Fibroblast of pulmonary artery (primary cell): ENCODE measurements at places on chromosomes 4 and X.

GRCh38 chr4:177302371-177303100 lies 7.1 kb upstream of the NEIL3 start:
- DNase-seq, result peak; percentile 22

DNA sequence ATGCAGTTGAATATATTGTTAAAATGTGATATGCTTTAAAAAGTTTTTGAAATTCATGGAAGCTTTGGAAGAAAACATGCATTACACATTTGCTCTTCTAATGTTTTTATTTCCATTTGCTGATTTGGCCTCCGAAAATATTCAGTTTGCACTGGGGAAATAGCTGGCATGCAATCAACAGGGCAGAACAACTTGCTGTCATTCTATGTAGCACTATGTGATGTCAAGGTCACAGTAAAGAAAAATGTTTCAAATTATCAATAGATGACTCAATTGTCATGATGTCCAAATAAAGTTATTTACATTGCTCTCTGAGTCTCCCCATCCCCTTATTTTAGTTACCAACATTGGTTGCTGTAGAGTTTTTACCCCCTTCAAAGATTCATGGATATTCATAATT lies 119.2 kb downstream of the TLL1 start:
- peak; percentile 8 for DNase-seq

DNA sequence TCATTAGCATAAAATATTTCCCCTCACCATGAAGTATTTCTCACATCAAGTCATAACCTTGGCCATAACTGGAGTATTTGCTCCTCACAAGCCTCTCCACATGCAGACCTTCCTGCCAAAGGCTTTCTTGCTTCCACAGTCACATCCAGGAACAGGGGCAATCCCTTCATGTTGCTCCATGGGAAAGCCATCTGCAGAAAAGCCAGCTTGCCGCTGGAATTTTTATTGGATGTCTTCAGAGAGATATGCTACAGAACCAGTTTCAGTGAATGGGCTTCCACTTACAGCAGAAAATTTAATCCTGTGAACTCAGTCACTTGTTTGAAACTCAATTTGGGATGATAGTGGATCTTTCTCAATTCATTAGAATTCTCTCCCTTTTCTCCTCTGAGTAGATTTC lies 3.2 kb upstream of the CDKN2AIP start:
- no peak for DNase-seq

DNA sequence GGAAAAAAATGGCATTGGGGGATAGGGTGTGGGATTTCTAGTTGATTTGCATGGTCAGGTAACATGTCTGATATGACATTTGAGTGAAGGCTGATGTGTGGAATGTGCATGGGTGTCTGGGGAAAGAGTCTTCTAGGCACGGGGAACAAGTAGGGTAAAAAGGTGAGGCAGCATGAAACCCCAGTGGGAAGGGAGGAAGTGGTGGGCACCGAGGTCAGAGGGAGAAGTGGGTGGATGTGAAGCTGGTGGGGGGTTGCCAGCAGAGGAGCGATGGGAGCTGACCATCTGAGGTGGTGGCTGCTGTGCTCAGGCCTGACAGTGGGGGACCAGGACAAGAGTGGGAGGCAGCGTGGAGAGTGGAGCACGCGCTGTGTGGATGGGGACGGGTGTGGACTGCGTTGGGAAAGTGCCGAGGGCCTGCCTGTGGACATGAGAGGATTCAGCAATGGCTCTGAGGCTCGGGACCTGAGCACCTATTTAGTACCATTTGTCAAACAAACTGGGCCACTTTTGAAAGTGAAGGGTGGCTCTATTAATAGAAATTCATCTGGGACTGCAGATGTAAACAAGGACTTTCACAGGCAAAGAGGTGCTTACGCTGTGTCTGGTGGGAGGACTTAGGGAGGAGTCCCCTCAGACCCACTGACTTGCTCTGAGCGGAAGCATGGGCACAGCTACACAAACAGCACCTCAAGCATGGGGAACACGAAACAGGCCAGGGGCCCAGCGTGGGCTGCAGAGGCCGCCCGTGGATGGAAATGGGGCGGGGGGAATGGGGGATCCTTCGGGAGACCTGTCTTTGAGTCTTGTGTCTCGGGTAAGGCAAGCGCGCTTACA lies 16.7 kb upstream of the S100P start:
- DNase-seq, result no peak

DNA sequence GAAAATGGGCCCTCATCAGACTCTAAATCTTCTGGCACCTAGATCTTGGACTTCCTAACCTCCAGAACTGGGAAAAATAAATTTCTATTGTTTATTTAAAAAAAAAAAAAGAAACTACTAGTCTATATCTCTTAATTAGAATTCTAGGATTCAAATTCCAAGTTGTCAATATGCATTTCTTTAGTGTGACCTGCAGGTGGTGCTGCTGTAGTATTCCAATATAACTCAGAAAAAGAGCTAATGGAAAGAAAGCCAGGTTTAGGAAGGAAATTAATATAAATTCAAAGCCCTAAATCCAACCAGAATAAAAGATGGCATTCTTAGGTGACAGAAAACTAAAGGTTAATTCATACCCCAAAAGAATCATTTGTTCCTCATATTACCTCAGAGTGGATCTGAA lies 80.0 kb upstream of the NALF2 start:
- DNase-seq, result peak; percentile 30

DNA sequence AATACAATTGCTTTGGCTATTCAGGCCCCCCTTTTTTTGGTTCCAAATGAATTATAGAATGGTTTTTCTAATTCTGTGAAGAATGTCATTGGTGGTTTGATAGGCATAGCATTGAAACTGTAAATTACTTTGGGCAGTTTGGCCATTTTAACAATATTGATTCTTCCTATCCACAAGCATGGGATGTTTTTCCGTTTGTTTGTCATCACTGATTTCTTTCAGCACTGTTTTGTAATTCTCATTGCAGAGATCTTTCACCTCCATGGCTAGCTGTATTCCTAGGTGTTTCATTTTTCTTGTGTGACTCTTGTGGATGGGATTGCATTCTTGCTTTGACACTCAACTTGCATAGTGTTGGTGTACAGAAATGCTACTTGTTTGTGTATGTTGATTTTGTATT lies 33.0 kb downstream of the ADH6 start:
- no peak for DNase-seq

- DNase-seq, result no peak
Measured at GRCh38 chr4:169620880-169621248, 486 bp downstream of the CLCN3 start.

DNA sequence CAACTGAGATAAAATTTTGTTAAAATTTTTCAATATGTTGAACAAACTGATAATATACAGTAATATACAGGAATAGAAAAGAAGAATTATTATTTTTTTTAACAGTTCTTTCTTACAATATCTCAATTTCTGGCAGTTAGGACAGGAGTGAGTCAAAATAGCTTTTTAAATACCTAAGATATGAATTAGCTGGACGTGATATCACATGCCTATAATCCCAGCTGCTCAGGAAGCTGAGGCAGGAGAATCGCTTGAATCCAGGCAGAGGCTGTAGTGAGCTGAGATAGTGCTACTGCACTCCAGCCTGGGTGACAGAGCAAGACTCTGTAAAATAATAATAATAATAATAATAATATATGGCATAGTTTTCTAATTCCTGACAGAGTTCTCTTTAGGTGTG lies 1039.3 kb downstream of the STPG2 start:
- DNase-seq, result no peak

DNA sequence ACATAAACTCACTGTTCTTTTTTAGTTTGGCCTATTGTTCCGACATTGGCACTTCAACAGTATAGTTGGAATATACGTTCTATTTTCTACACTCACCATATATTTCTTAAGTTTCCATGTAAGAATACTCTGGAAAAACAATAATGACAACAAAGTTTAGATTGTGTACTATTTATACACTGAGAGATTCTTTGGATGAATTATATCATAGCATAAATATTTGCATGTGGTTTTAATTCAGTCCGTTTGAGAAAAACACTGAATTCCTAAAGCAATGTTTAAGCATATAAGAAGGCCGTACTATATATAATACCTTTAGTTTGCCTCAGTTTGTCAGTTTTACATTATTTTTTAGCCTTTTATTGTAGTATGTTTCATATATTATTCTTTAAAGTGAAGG lies 82.4 kb downstream of the RAP1GDS1 start:
- no peak for DNase-seq

DNA sequence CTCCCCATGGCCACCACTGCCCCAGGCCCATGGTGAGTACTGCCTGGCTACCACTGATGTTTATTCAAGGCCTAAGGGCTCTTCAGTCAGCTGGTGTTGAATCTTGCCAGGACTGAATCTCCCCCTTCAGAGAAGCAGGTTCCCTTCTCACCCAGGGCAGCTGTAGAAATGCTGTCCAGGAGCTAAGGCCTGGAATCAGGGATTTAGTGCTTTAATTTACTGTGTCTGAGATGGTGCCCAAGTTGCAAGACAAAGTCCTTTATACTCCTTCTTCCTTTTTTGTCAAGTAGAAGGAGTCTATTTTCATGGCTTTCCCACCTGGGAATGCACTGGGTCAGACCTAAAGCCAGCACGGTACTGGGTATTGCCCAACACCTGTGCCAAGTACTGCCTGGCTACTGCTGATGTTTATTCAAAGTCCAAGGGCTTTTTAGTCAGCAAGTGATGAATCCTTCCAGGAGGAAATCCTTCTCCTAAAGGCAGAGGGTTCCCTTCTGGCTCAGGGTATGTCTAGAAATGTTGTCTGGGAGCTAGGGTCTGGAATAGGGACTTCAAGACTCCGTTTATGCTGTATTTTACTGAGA lies 117.6 kb upstream of the ATOH1 start:
- DNase-seq, result no peak

- no peak for DNase-seq
Measured at GRCh38 chr4:77002321-77003107, 53.0 kb downstream of the SEPTIN11 start.

GRCh38 chrX:12002876-12003275 lies 135.4 kb upstream of the FRMPD4 start:
- DNase-seq, result no peak

DNA sequence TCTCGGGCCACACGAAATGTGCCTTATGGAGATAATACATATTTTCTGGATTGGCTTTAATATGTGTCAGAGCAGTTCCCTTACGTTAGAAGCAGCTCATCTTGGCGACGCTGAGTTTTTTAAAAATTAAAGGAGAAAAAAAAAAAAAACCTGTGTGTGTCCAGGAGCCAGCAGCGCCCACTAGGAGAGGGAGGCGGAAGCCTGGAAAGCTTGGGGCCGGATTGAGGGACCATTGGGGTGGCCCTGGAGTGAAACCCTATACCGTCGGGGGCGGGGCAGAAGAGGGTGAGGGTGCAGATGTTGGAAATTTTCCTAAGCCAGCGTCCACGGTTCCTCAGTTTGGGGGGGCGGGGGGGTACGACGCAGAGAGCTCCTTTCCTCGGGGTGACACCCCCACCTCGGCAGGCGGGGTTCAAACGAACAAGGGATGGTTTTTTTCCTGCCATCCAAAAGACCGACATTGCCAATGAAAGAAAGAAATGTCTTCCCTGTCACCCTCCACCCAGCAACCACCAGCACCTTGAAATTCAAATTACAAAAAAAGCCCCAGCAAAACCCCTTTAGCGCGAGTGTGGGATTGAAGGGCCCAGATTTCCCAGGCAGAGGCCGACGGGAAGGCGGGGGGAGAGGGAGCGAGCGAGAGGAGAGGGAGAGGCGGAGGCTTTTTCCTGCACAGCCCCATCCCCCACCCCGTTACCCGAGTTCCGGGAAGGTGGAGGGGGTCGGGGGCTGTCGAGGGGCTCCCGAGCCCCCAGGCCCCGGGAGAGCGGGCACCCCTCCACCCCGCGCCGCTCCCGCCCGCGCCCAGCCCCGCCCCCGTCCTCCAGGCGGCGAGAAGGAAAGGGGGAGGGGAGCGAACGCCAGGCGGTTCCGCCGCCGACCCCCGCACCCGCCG lies 859 bp downstream of the SMARCA1 start:
- peak; percentile 54 for DNase-seq

DNA sequence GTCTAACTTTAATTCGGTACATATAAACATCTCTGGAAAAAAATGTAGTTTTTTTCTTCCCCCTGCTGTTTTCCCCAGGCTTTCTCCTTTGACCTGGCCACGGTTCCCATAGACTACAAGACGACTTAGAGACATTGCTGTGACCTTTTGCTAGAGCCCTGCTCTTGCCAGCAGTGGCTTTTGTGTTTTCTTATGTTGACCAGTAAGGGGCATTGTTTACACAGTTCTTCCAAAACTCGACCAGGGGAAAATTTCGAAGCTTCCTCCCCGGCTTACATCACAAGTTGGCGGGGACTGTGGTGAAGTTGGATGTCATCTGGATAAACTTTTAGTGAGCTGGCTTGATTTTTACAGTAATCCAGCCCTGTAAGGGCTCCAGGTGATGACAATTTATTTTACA lies 9.3 kb downstream of the CCDC160 start:
- no peak for DNase-seq

DNA sequence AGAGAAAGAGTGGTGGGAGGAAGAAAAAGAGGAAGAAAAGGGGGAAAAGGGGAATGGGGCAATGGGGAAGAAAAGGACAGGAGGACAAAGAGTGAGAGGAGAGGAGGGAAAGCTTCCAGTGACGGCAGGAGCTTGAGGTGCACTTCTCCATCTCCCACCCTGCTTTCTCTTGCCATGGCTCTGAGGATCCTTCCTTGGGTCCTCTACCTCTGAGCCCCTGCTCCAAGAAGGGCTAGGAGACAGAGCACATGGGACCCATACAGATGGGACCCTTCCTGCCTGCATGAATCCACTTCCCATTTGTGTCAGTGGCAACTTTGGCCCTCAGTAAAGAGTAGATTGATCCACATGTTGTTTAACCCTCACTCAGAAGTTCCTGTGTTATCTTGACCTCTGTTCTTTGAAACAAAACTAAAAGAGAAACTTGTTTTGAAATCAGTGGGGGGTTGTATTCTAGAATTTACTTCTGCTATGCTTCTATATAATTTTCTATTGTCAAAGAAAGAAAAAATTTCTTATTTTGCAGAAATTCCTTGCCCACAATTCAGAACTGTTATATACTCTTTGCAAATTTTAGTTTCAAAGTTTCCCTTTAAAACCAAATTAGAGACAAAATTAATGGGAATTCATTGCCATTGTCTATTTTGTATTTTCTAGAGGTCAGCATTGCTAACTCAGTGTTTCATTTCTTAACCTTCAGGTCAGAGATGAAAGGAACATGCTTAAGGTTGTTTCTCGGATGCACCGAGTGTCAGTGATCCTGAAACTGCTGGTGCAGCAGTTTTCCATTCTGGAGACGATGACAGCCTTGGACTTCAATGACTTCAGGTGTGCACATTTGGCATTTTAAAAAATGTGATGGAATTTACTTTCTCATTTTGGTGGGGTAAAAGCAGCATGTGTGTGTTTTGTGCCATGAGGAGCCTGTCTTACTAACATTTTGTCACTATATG lies 5.0 kb downstream of the TDO2 start:
- DNase-seq, result no peak

- DNase-seq, result peak; percentile 27
Measured at GRCh38 chr4:180449395-180449956, 1793.7 kb upstream of the TENM3 start.

- DNase-seq, result peak; percentile 31
Measured at GRCh38 chrX:47143894-47144625, 442 bp downstream of the NDUFB11 start.

GRCh38 chrX:45903781-45904201 lies 641.4 kb downstream of the ZNF674 start:
- no peak for DNase-seq

- DNase-seq, result no peak
Measured at GRCh38 chr4:165208741-165209388, 1.5 kb downstream of the KLHL2 start.
